ENCODE measurements at places on chromosomes 7 and 10. TPM values are rescaled to one million over a fixed set of nuclear protein-coding genes. Genes with fewer than 3 reads are reported as not detected.

The ZNF488 gene
- 3.9 TPM for total RNA-seq

The ODAD2 gene
- total RNA-seq, result 20.4 TPM

The HOXA10 gene
- 19.6 TPM for total RNA-seq

The CYP26C1 gene
- 0.07 TPM for total RNA-seq

The EN2 gene
- 0.32 TPM for total RNA-seq

The ACTR3C gene
- 2.0 TPM for total RNA-seq

The STK31 gene
- total RNA-seq, result not detected

The C10orf67 gene
- not detected for total RNA-seq

The ACHE gene
- 1.8 TPM for total RNA-seq

The CALHM1 gene
- total RNA-seq, result not detected

The CHAT gene
- not detected for total RNA-seq

GRCh38 chr7:120990468-120991118, 2.1 kb downstream of the CPED1 start:
- DNase-seq, result no peak

DNA sequence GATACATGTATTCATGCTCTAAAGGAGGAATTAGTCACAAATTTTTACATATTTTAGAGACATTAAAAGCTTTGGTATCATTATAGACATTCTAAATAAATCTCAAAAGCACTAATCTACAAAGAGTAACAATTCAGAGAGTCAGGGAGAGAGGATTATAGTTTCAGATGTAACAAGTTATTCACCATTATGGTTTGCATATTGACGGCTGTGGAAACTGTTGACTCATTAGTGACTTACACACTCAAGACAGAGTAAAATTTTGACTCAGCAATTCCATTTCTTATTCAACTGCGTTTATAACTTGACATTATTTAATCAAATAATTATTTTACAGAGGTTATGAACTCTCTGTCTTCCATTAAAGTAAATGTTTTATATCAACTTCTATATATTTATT, 95.4 kb upstream of the SEMA3C start:
- no peak for DNase-seq

DNA sequence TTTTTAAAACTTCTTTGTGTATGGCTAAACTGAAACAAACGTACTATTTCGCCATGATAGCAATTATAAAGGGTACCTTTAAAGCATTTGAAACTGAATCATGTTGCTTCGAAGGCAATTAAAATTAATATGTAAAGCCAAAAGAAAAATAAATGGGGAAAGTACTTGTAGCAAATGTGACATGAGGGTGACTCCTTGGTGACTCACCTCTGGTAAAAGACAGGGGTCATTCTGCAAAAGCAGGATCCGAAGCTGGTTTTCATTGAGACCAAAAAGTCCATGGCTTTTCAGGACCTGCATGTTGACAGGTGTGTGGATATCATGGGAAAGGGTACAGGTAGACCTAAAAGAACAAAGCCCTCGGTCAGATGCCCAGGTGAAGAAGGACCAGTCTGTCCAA, 1.5 kb downstream of the ZC3HAV1L start:
- no peak for DNase-seq

GRCh38 chr10:13421382-13421917, 73.4 kb upstream of the SEPHS1 start:
- DNase-seq, result no peak

GRCh38 chr10:131219584-131219886, 92.0 kb downstream of the TCERG1L start:
- DNase-seq, result no peak

GRCh38 chr7:31695859-31696614, 9.0 kb downstream of the PPP1R17 start:
- DNase-seq, result no peak

- no peak for DNase-seq
Measured at GRCh38 chr10:11280187-11280932, 262.7 kb downstream of the CELF2 start.

DNA sequence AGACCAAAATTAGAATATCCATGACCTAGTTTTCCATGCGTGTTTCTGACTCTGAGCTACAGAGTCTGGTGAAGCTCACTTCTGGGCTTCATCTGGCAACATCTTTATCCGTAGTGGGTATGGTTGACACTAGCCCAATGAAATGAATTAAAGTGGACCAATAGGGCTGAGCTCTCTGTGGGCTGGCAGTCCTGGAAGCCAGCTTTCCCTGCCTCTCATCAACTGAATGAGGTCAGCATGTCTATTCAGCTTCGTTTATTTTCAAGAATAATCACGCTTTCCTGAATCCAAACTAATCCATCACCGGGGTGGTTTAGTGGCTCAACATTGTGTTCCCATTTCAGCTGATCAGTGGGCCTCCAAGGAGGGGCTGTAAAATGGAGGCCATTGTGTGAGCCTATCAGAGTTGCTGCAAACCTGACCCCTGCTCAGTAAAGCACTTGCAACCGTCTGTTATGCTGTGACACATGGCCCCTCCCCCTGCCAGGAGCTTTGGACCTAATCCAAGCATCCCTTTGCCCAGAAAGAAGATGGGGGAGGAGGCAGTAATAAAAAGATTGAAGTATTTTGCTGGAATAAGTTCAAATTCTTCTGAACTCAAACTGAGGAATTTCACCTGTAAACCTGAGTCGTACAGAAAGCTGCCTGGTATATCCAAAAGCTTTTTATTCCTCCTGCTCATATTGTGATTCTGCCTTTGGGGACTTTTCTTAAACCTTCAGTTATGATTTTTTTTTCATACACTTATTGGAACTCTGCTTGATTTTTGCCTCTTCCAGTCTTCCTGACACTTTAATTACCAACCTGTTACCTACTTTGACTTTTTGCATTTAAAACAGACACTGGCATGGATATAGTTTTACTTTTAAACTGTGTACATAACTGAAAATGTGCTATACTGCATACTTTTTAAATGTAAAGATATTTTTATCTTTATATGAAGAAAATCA, 35.5 kb downstream of the CAV1 start:
- no peak for DNase-seq

DNA sequence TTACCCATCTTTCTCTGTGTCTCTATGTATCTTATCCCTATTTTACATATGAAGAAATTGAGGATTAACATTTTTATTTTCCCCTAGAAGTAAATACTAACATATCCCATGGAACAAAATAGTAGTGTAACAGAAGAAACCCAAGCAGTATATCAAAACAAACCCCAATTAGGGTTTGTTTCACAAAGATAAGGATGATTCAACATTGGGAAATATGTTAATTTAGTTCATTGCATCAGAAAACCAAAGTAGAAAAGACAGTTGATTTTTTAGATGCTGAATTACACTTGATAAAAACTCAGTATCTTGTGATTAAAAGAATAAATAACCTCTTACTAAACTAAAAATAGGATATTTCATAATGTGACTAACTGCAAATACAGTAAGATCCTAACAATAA, 87.8 kb downstream of the GLCCI1 start:
- DNase-seq, result no peak

DNA sequence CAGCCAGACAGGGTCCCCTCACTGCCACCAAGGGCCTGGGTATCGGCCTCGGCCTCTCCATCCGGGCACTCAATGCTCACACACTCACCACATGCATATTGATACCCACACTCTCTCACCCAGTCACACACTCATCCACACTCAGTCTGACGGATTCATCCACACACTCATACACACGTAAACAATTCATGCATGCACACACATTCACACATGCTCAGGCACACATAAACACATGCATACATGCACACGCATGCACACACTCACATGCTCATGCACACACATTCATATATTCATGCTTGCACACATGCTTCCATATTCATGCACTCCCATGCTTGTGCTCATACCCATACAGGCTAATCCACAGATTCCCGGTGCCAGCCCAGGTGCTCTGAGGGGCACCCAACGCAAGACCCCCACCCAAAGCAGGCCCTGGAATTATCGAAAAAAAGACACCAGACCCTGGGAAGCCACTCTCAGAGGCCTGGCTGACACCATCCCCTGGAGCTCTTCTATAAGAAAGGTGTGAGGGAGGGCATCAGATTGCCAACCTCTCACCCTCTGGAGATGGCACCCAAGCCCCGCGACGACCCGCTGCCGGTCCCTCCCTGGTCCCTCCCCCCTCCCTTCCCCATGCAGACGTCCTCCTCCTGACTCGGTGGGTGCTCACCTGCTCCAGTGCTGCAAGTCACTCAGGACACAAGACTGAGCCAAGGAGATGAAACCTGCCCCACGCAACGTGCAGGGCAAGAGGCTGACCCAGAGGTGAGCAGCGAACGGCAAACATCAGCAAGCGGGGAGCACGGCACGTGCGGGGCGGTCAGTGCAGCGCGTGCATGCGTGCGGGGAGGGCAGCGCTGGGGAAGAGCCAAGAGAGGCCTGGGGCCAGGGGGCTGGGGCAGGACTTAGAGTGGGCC, 15.2 kb downstream of the STK32C start:
- DNase-seq, result no peak

DNA sequence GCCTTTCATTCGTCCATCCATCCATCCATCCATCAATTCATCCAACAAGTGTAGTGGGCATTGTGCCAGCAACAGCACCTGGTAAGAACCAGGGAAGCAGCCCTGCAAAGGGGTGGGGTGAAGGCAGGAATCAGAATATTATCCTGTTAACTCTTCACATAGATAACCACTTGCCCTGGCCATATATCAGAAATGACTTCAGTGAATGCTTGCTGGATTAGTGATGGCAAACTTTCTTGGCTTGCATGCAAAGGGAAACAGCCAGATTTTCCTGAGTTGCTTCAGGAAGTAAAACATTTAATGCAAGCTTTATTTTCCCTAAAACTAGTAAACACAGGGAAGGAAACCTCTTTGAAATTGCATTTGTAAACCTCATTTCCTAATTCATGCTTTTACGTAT, 743 bp downstream of the OR2A5 start:
- no peak for DNase-seq

GRCh38 chr7:150804802-150805201, 4.2 kb downstream of the TMEM176A start:
- no peak for DNase-seq

DNA sequence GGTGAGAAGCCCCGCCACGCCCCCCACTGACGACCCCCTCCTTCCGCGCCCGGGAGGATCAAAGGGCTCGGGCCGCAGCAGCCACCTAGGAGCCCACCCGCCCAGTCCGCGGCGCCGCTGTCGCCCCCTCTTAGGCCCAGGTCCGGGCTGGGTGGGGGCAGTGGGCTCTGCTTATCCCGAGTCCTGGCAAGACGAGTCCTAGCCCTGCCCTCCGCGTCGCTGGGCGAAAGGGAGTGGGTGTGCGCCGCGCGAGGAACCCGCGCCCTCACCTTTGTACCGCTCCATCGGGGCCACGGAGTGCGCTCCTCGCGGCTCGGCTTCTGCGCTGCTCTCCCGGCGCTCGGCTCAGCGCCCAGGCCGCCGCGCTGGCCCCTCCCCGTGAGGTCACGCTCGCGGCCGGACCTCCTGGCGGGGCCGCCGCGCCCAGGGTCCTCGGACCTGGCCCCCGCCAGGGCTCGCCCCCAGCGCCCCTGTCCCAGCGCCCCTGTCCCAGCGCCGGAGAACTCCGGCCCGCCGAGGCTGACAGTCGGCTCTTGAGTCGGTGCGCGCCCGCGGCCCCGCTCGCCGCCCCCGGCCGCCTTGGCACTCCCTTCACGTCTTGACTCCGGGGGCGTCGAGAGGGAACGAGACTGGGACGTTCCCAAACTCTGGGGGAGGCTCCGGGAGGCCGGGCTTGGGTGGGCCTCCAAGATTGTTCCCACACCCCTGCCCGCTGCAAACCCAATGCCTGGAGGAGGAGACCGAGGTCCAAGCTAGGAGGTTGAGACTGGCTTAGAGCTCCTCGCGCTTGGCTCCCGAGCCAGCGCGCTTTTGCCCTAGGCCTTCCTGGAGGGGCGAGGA, at the start of gene AFAP1L2:
TSS of gene AFAP1L2 (minus strand) at position 332 of the 840 bp plus-strand sequence. CDS start at position 285, 47 bp downstream.
- DNase-seq, result no peak

DNA sequence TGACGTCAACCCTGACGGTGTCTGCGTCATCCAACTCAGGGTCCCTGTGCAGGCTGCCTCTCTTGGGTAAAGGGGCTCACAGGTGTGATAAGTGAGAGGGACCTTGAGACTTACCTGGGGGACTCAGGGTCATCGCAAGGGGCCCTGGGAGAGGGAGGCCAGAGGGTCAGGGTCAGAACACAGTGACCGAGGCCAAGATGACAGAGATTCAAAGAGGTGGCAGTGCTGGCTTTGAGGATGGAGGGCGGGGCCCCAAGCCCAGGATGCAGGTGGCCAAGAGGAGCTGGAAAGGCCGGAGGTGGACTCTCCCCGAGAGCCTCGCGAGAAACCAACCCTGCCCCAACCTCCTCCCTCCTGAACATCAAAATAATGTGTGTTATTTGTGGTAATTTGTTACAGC, 165.2 kb upstream of the PPP2R2D start:
- DNase-seq, result no peak

- no peak for DNase-seq
Measured at GRCh38 chr10:73773152-73773879, 8.5 kb upstream of the CHCHD1 start.

- no peak for DNase-seq
Measured at GRCh38 chr10:59227136-59227673, 50.8 kb downstream of the PHYHIPL start.

DNA sequence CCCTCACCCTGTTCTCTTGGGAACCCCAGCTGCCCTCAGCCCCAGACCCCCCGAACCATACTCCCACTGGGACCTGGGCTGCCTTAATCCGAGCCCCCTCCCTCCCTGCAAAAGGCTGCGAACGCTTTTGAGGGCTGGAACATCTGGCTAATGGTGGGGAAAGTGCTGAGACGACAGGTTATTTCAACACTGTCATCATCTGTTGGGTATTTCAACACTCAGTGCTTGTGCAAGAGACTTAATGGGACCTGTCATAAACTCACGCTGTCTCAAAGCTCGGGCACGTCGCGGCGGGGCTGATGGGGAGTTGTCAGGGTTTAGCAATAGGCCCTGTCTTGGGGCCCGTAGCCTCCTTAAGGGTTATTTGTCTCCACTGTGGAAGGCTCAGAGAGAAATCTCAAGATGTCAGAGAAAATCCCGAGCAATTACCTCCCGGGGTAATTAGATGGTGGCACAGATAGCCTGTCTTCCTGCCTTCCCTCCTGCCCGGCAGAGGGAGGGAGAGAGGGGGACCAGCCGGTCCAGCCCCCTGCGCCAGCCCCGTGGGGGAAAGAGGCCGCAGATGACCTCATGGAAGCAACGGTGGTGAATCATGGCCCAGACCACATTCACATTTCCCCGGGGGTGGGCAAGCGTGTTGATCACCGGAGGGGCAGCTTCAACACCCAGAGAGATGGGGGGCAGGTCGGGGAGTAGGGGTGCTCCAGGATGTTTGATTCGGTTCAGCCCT, 88.7 kb upstream of the MYL10 start:
- DNase-seq, result no peak

- no peak for DNase-seq
Measured at GRCh38 chr7:46600340-46600739, 679.3 kb upstream of the IGFBP3 start.

DNA sequence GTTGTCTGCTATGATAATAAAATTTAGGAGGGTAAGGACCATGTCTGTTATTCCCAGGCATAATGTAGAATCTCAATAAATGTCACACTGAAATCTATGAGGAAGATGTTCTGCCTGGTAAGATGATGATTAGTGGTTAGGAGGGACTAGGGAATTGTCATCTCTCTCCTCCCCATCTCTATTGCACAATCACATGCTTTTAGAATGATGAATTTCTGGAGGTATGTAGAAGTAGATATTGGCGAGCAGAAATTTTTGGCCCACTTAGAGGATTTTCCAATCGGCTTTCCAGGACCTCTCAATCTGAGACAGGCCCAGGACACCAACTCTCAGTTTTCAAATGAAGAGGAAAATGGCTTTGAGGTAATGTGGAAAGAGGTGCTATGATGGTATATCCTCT, 2.0 kb upstream of the PITX3 start:
- no peak for DNase-seq
